Activated CD8-positive, alpha-beta memory T cell treated with anti-CD3 and anti-CD28 coated beads for 1 hour (primary cell): ENCODE measurements at places on chromosomes 3 and 15.

DNA sequence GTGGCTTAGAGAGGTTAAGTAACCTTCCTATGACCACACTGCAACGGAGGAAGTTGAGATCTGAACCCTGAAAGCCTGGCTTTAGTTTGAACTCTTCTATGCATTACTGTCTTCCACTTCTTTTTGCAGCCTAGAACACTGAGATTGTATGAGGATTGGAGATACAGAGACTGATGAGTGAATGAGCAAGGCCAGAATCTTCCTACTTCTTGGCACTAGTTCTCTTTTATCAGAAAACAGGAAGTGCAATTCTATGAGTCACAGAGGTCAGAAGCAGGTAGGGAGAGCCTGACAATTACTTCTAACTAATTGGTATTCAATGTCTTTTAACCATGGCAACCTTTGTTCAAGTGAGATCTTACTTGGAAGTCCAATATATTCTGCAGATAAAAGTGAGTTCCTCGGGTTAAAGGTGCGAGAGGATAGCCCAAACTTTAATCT lies 219.0 kb downstream of the SHQ1 start:
- DNase-seq, result no peak

- DNase-seq, result no peak
Observed at GRCh38 chr15:88630141-88630721, 8.6 kb upstream of the ISG20 start.

GRCh38 chr15:51816611-51817010 lies 12.8 kb upstream of the TMOD3 start:
- no peak for DNase-seq

- DNase-seq, result no peak
Observed at GRCh38 chr3:50470658-50471057, 32.8 kb downstream of the CACNA2D2 start.

GRCh38 chr3:100269001-100269400 lies 8.2 kb downstream of the TBC1D23 start:
- no peak for DNase-seq

GRCh38 chr3:128805772-128806171 lies 73.6 kb upstream of the ACAD9 start:
- no peak for DNase-seq

DNA sequence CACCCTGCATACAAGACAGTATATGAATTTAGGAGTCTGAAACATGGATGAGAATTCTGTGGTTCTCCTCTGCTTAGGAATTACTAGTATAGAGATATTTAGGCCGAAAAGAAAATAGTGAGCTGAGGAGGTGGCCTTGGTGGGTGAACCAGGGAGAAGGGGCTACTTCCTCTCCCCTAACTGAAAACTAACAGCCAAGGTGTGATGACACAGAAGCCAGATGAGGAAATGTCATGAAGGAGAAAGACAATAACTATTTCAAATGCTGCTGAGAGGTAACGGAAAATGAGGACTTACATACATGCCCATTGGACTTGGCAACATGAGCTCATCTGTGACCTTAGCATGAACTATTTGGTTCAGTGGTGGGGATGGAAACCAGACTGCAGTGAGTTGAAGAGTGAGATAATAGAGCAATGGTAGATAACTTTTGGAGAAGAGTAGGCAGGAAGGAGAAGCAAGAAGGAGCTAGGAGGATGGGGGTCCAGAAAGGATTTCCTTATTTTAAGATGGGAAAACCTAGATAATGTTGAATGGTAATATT lies 114.4 kb upstream of the TSPAN3 start:
- DNase-seq, result no peak

DNA sequence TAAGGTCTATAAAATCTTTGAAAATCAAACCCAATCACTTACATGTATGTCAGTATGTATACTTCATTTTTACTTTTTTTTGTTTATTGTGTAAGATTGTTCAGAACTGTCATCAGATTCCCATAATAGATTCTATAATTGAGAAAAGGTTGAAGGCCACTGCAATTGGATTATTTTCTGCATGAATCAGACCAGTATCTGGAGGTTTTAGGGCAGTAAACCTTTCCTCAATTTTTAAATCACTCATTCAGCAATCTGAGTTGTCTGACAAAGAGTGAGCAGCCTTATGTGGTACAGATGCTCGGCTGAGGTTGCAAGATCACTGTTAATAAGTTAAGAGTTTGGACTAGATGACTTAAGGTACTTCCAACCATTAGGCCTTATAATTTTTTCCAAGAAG lies 96.0 kb downstream of the TP63 start:
- DNase-seq, result no peak

- DNase-seq, result no peak
Observed at GRCh38 chr3:187932530-187932929, 187.3 kb upstream of the BCL6 start.

- DNase-seq, result no peak
Observed at GRCh38 chr15:69720536-69720935, 267.9 kb downstream of the RPLP1 start.

GRCh38 chr3:50494126-50494525 lies 9.3 kb downstream of the CACNA2D2 start:
- DNase-seq, result no peak

- DNase-seq, result no peak
Observed at GRCh38 chr3:56788521-56788920, 13.2 kb downstream of the ARHGEF3 start.

DNA sequence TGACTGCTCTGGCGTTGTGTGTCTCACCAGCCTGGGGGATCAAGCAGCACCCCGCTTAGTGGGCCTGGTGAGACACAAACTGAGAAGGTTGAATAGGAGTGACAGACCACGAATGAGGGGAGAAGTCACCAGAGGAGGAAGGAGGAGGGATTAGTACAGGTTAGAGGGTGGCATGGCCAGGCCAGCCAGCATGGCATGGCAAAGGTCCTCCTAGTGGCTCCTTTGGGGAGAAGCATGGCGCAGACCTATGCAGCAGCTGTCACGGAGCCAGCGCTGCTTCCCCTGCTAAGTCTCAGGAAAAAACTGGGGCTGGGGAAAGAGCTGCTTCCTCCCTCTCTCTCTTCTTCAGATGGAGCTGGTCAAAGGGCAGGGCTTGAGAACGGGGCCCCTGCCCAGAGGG lies 48.6 kb downstream of the ZDHHC3 start:
- DNase-seq, result no peak

DNA sequence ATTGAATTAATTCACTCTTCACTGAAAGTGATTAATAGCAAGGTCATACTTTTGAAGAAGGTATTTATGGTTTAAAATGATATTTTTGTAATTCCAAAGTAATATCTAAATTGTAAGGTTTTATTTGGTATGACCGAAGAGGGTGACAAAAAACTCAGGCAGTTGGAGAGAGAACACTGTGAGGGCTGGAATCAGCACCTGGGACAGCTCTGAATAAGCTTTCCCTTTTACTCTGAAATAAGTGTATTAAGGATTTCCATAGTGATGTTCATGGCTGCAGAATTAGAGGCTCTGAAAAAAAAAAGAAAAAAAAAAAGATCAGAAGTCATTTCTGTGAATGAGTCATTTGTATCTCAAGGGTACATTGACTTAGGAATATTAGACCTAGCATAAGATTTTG lies 299.5 kb downstream of the IL5RA start:
- DNase-seq, result no peak

- DNase-seq, result no peak
Observed at GRCh38 chr3:136772709-136773108, 20.5 kb upstream of the STAG1 start.

DNA sequence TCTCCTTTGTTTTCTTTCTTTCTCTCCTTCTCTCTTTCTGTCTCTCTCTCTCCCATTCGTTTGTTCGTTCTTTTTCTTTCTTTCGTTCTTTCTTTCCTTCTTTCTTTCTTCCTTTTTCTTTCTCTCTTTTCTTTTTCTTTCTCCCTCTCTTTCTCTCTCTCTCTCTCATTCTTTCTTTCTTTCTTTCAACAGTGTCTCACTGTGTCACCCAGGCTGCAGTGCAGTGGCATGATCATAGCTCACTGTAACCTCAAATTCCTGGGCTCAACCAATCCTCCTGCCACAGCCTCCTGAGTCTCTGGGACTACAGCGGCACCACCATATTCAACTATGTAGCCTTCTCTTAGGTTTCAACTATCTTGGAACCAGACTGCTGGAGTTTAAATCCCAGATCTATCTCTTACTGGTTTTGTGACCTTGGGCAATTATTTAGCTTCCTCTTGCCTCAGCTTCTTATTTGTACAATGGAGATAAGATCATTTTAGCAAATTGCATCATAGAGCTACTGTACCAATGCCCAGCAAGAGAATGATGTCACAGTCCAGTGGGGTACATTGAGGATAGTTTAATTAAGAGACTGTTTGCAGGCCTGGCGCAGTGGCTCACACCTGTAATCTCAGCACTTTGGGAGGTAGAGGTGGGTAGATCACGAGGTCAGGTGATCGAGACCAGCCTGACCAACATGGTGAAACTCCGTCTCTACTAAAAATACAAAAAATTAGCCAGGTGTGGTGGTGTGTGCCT lies 27.3 kb upstream of the PARL start:
- no peak for DNase-seq

- no peak for DNase-seq
Observed at GRCh38 chr3:52299879-52300611, 12.4 kb downstream of the GLYCTK start.

DNA sequence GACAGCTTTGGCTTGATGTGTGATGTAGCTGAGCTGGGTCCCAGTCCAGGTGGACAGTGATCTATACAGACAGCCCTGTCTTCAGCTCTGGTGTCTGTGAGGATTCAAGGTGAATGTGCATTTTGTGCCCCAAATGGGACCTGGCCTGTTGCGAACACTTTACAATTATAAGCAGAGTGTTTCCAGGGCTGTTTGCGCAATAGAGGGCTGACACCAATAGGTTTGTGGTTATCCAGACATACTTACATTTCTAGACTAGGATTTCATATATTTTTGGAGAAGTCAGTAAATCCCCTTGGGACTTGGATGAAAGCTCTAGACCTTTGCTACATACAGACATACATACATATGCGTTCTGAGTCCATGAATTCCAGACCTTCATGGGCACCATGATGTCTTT lies 4.2 kb upstream of the TATDN2 start:
- no peak for DNase-seq

GRCh38 chr3:53716998-53717397 lies 129.2 kb downstream of the CHDH start:
- no peak for DNase-seq

- DNase-seq, result no peak
Observed at GRCh38 chr3:23198801-23199200, 4.3 kb upstream of the UBE2E2 start.

DNA sequence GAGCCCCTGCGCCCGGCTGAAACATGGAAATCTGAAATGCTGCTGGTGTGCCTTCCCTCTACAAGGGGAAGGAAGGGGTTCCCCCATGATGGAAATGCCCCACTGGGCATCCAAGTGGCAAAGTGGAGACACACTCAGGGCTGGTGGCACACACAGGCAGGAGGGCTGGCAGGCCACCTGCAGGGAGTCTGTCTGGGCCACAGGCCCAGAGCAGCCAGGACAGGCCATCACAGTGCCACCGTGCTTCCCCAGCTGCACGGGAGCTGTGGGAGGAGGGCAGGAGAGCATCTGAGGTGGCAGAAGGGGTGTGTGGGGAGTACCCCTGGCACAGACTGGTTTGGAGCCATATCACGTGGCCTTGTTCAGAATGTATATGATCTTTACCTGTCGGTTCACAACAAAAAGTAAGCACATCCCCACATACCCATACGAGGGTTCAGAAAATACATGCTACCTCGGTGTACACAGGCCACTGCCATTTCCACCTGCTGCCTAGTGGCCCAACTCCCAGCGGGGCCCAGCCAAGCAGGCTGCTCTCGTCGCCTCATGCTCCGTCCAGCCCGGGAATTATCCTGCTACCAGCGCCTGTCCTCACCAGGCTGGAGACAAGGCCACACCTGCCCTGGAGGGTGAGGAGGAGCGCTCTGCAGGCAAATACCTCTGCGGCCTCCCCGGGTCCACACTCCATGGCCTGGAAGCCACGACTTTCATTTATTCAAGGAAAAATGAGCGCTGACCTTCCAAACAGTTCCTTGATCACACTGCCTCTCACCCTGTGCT lies 22.6 kb upstream of the DUSP7 start:
- DNase-seq, result no peak

DNA sequence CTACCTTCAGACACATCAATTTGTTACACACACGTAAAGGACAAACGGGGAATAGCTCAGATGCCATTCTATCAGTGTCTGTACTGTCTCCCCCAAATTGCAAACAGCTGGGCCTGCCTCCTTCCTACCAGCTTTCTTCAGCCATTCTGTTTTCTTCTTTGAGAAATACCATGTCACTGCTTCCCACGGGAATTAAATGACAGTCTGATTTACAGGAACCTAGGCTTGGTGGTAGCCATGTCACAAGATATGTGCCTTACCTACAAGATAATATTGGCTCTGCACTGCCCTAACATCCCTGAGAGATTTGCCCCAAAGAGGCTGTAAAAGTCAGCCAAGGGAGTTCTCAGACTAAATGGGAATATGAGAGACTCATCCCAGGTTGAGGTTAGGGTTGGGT lies 308.3 kb downstream of the LRTM1 start:
- DNase-seq, result no peak

- no peak for DNase-seq
Observed at GRCh38 chr15:36791844-36792571, 212.6 kb downstream of the CDIN1 start.
